ENCODE measurements at places on chromosomes 7 and 10. TPM values are rescaled to one million over a fixed set of nuclear protein-coding genes. Genes with fewer than 3 reads are reported as not detected.

The MBL2 gene
- total RNA-seq: not detected

The CHAT gene
- total RNA-seq: not detected

The LRRC27 gene
- 11.7 TPM for total RNA-seq

The UPK3B gene
- under 0.01 TPM for total RNA-seq

The NKX2-3 gene
- not detected for total RNA-seq

The FGL2 gene
- 97.6 TPM for total RNA-seq

The ATP6V0A4 gene
- total RNA-seq: not detected

The TEX36 gene
- total RNA-seq: not detected

The NRG3 gene
- total RNA-seq: not detected

The TAS2R40 gene
- total RNA-seq: not detected

The SLC18A2 gene
- total RNA-seq: not detected

The PIK3AP1 gene
- 0.17 TPM for total RNA-seq

The CCNY gene
- total RNA-seq: 38.5 TPM

The ACTL6B gene
- total RNA-seq: not detected

The NPSR1 gene
- total RNA-seq: not detected

The GPRIN2 gene
- not detected for total RNA-seq

The PTPRN2 gene
- 0.77 TPM for total RNA-seq

The IL6 gene
- 22.1 TPM for total RNA-seq

The NUTM2E gene
- under 0.01 TPM for total RNA-seq

The ZNF488 gene
- not detected for total RNA-seq

The NPC1L1 gene
- under 0.01 TPM for total RNA-seq

The PARP12 gene
- 24.9 TPM for total RNA-seq

The CASP7 gene
- total RNA-seq: 28.9 TPM

The SCIN gene
- 0.17 TPM for total RNA-seq

The PROSER2 gene
- 1.8 TPM for total RNA-seq

The GNAT3 gene
- total RNA-seq: not detected

The CYP3A4 gene
- total RNA-seq: not detected

The EGFR gene
- total RNA-seq: 36.0 TPM

The NME8 gene
- total RNA-seq: not detected

The EIF4EBP2 gene
- 21.8 TPM for total RNA-seq

The NAT16 gene
- not detected for total RNA-seq

The ZNF282 gene
- total RNA-seq: 16.7 TPM

The FRAT2 gene
- total RNA-seq: 5.3 TPM

The CDNF gene
- 1.5 TPM for total RNA-seq

The AKR1C3 gene
- total RNA-seq: 44.3 TPM

The GPR146 gene
- total RNA-seq: 3.3 TPM

The RAMP3 gene
- total RNA-seq: under 0.01 TPM
